Vein endothelial cell (primary cell): ENCODE measurements at places on chromosomes 11 and 22. TPM values are rescaled to one million over a fixed set of nuclear protein-coding genes. Genes with fewer than 3 reads are reported as not detected.

Gene XBP1
- total RNA-seq, result 102 and 108 TPM in 2 replicates

Gene CFAP300
- total RNA-seq, result 0.33 and 0.57 TPM in 2 replicates

Gene BANF1
- 29.4 and 35.5 TPM in 2 replicates for total RNA-seq

Gene SLC25A22
- 13.7 and 15.6 TPM in 2 replicates for total RNA-seq

Gene MIOX
- total RNA-seq, result not detected in 2 replicates

Gene BRSK2
- total RNA-seq, result 0.33 and 0.48 TPM in 2 replicates

Gene HSPB2
- total RNA-seq, result not detected in 2 replicates
